ENCODE measurements at places on chromosomes 2 and 18.

- no peak for DNase-seq
Observed at GRCh38 chr2:189466656-189467055, 25.4 kb downstream of the WDR75 start.

DNA sequence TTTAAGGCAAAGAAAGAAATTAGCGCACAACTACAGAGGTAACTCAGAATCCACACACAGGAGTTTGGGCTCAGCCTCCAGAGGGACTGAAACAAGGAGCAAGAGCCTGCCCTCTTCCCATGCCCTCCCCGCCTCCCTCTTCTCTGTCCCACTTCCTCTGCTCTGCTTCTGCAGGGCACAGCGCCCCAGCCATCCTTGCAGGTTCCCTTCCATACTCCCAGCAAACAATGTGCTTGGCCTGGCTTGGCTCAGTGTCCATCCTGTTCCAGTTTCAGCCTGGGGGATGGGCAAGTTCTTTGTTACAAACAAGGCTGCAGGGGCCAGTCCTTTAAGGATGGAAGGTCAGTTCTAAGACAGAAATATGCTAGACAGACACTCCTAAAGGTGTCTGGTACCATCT lies 133.5 kb downstream of the CDH20 start:
- DNase-seq = no peak

DNA sequence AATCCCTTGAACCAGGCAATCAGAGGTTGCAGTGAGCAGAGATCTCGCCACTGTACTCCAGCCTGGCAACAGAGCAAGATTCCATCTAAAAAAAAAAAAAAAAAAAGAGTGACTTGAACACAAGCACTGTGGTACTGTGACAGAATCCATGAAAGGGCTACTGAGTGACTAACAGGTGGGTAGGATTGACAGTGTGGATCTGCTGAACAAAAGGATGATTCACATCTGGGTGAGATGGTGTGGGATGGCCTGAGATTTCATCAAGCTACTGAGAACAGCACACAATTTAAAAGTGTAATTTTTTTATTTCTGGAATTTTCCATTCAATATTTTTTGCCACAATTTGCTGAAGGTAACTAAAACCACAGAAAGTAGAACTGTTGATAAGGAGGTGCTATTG lies 13.3 kb upstream of the SP3 start:
- peak; percentile 60 for DNase-seq

- DNase-seq = no peak
Observed at GRCh38 chr2:819121-819520, 131.5 kb upstream of the SNTG2 start.

- no peak for DNase-seq
Observed at GRCh38 chr2:109391243-109391642, 222.5 kb downstream of the SEPTIN10 start.

DNA sequence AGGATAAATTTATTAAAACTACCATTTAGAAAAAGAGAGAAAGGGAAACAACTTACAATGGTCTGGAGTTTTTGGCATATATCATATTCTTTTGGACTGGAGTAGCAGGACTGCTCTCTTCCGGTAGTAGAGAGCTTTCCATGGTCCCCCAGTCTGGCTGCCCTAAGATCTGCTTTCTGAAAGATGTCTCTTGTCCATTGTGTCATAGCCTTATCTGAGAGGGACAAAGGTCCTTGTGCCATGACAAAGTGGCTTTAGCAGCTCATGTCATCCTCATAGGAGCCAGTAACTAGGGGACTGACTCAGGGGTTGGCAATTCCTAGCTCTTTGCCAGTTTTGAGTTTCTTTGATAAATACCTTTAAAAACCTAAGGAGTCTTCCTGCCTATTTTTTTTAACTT lies 505.5 kb upstream of the ZEB2 start:
- no peak for DNase-seq

DNA sequence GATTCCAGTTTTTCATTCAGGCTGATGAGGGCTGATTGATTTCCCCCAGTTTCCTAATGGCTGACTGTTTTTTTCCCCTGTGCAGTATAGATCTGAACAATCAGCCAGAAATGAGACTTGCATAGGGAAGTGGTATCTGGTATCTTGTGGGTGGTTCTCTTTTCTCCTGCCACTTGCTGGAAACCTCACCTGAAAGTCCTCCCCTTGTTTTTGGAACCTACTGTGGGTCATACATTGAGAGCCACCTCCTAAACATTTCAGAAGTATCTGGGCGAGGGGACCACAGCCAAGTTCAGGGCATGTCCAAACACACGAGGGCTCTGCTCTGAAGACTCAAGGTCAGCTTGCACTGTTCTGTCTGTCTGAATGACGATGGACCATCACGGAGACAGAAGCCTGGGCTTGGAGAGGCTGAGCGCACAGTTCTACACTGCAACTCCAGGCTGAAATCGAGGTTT lies 19.3 kb downstream of the ALPK2 start:
- DNase-seq = peak; percentile 25

DNA sequence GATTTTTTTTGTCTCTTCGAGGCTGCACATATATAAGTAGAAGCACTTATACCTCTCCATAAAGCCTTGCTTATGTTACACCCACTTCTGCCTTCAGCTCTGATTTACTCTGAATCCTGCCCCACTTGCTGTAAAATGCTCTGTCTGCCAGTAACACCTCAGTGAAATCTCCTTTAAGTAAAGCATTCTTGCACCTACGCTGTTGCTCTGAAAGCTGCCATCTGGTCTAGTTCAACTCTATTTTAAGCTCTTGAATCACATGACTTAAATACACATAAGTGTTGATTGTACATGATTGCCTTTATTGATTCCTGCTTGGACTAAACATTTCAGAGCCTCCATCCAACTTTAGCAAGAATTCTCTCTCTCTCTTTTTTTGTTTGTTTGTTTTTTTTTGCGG lies 609.0 kb upstream of the CELF4 start:
- no peak for DNase-seq

DNA sequence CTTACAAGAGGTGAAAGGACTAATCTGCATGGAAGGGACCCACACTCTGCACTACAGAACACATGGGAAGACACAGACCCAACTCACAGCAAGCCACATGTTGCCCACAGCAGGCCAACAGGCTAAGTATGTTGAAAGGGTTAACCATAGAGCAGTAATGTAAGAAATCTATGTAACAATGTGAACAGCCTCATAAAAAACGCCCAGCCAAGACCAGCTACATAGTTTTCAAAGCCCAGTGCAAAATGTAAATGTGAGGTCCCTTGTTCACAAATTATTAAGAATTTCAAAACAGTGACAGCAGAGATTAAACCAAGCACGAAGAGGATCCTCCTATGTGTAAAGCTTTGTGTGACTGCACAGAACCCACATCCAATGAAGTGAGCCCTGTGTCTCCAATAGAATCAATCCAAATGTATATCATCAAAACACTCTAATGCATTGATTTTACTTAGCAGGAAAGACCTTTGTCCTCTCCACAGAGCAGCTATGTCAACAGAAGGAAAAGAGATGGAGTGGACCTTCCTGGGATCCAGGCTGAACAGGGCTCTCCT lies 210.1 kb downstream of the AGPS start:
- no peak for DNase-seq

- peak; percentile 8 for DNase-seq
Observed at GRCh38 chr18:10559553-10560451, 34.0 kb downstream of the NAPG start.

GRCh38 chr2:189276277-189276676 lies 96.7 kb upstream of the COL5A2 start:
- DNase-seq = no peak

- DNase-seq = no peak
Observed at GRCh38 chr2:233818639-233819621, 35.4 kb downstream of the HJURP start.

- no peak for DNase-seq
Observed at GRCh38 chr18:78107363-78107762, 857.7 kb downstream of the GALR1 start.

DNA sequence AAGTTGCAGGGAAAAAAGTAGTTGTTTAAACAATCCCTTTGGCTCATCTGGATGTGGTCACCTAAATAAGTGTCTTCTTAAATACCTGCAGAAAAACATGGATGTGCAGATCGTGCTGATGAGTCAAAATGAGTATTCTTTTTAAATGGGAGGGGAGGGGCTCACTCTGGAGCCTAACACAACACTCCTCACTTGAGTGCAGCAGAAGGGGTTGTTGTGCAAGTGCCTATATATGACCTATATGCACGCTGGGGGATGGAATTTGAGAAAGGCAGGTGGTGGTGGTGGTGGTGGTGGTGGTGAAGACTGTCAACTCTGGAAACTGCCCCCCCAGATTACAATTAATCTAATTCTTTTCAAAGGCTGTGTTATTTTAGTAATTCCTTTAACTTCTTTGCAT lies 77.9 kb upstream of the FAM124B start:
- DNase-seq = no peak

DNA sequence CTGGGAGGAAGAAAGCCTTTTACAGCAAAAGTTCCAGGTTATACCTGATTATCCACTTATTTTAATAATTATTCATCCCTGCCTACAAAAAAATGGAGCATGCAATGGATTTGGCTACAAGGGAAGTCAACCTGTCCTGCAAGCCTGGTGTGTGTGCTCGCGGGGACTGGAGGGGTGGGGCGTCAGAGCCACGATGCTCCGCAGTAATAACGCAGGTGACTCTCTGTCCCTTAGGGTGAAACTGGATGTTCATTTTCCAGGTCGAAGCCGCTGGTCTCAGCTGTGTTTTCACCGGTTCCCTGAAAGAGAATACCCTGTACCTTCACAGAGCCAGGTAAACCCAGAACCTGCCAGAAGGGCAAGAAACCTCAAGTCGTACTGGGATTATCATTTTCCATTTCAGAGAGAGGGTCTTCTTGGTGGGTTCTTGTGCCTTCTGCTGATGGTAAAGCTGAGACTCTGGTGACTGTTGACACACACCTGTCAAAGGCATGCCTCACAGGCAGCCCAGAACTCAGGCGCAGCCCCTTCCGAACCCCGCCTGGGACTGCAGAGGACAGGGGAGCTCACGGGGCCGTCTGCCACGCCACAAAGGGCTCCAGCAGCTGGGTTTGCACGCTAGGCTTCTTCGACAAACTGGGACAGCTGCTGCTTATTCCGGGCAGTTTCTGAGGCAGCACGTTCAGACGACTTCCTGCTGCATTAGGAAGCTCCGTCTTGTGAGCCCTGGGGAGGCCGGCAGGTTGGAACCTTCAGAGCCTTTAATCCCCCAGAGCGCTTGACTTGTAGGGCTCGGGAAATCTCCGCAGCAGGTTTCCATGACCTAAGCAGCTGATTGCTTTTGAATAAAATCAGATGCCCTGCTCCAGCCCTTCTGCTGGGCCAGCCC lies 58.6 kb downstream of the KCNG2 start:
- DNase-seq = peak; percentile 36

DNA sequence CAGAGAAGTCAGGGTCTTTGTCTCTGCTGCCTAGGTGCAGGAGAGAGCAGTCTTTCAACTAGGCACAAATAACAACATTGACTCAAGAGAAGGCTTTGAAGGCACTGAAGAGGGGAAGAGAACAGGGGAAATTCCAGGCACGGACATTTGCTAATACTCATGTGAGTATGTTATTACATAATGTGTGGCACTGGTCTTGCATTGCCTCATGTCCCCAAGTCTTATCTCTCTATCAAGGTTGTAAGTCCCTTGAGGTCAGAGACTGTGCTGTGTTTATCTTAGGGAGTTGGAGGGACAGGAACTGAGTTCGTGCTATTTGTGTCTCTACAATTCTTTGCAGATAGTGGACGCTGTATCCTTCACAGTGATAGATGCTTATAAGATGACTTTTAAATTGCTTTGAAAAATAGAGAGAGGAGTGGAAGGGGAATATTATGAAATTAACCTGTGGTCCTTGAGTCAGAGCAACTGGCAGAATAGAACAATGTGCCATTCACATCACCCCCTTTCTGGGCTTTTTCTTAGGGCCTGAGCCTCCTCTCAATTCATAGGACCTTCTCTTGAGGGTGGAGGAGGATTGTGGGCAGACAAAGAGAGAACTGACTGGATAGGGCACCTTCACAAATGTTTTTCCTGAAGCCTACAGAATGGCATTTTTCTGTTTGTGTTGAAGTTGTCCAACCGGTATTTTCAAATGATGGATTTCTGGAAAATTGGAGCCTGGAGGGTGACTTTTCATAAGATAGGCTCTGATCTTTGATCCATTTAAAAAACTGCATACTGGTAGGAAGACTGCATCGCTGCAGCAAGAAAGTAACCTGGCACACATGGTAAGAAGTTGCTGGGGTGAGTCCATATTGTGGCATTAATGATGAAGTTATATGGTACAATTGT lies 96.6 kb upstream of the CXCR4 start:
- no peak for DNase-seq

GRCh38 chr18:74255131-74255616 lies 36.6 kb downstream of the CYB5A start:
- no peak for DNase-seq

GRCh38 chr2:84701880-84702279 lies 179.0 kb downstream of the TRABD2A start:
- DNase-seq = no peak

GRCh38 chr2:23589739-23590138 lies 204.8 kb downstream of the KLHL29 start:
- DNase-seq = no peak

GRCh38 chr2:32572737-32573136 lies 55.1 kb upstream of the TTC27 start:
- DNase-seq = no peak

DNA sequence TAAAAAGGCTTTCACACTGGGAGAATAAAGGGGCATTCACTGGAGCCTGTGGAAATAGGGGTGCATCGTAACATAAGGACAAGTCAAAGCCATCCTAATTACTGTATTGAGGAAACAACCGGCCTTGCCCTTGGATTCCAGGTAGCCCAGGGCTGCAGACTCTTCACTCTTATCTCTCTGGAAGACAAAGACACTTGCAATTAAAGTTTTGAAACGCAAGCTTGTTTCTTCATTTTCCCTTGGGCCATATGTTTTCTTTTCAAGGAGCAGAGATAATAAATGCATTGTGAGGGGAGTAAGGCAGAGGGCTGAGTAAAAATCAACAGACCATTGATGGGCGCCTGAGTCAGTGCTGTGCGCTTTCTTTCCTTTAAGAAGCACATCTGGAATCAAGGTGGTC lies 11.5 kb downstream of the TNFRSF11A start:
- DNase-seq = no peak

DNA sequence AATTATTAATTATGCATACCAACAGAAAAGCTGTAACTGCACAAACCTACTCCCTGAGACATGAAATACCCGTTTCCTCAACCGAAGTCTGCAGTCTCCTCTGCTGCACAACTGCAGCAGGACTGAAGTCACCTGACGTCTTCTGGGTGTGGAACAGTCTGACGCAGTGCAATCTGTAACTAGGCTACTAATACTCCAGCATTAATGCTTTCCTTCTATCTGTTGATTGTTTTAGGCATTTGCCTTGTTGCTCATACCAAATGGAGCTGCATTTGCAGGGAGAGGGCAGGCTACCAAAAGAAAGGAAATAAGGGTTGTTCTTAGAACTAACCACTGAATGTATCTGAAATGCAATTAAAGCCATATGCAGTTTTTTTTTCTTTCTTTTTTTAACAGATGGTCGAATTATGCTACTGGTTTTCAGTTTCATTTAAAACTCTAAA lies 40.1 kb downstream of the RTN4 start:
- DNase-seq = peak; percentile 20

Data from activated CD4-positive, alpha-beta T cell treated with anti-CD3 and anti-CD28 coated beads for 48 hours (primary cell).